ENCODE measurements at places on chromosomes 12 and 14. TPM values are rescaled to one million over a fixed set of nuclear protein-coding genes. Genes with fewer than 3 reads are reported as not detected.

DNA sequence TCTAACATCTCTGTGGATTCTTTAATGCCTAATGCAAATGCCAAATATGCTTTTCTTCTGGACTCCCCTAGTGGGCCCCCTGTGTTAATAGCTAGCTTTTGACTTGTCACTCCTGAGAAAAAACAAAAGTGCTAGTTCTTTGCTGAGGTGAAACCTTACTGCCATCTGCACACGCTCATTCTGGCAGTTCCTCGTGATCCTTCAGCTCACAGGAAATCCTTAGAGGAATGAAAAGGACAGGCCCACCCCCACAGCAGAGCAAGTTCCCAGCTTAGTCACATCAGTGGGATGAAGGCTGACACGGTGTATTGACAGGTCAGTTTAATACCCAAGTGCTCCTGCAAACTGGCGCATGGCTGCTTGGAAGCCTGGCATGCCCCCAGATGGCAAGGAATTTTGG is 165.1 kb upstream of the ATP2B1 start:
- DNase-seq: peak; percentile 19

The PA2G4 gene
- 456 TPM for total RNA-seq

The NINJ2 gene
- total RNA-seq: not detected

GRCh38 chr14:36227344-36227743 is 50.8 kb upstream of the PTCSC3 start:
- no peak for DNase-seq

GRCh38 chr12:82625523-82625922 is 61.2 kb upstream of the TMTC2 start:
- DNase-seq: no peak

DNA sequence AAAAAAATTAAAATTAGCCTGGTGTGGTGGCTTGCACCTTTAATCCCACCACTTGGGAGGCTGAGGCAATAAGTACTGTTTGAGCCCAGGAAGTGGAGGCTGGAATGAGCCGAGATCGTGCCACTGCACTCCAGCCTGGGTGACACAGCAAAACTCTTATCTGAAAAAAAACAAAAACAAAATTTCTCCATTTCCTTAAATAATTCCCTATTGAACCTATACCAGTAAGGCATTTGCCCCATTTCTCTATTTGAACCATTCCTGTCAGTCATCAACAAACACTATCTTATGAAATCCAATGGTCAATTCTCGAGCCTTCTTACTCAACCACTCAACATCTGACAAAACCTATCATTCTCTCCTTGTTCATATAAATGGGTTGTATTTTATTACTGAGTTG is 14.7 kb downstream of the SLC2A14 start:
- DNase-seq: peak; percentile 20

- peak; percentile 13 for DNase-seq
These were observed 12.3 kb downstream of the METTL3 start for GRCh38 chr14:21498540-21499526.

GRCh38 chr12:108403952-108404351 is 64.8 kb upstream of the CMKLR1 start:
- DNase-seq: no peak

The CCDC38 gene
- not detected for total RNA-seq

DNA sequence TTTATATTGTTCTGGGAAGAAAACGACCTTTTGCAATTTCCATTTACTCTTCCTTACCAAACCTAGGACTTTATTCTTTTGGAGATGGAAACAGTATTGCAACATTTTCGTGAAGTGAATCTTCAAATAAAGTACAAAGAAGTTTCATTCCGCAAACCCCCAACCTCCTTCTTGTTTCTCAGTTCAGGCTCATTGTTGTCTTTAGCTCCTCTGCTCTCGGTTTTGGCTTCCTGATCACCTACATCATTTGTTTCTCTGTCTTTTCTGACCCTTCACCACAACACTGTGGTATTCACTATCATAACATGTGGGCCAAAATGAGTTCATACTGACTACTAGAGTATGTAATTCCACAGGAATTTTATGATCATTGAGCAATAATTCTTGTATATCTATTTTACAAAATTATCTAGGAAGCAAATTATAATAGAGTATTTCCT is 266.8 kb downstream of the ADAMTS20 start:
- DNase-seq: peak; percentile 83

The TAS2R50 gene
- 0.34 TPM for total RNA-seq

The CCDC60 gene
- not detected for total RNA-seq

DNA sequence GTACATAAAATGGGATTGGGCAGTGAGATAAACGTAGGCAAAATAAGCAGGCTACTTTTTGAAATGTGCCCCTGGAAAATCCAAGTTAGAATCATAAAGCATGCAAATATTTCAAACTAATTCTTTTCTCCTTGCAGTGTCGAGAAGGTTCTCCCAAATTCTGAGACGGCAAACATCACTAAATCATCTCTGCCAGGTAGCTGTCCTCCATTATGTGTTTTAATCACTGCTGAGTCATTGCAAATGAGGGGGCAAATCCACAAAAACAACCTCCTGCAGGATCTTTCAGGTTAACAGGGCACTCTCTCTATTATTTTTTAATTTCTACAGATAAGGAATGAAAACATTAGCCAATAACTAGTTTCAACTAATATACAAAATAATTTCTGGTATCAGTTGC is 63.2 kb upstream of the RIC8B start:
- DNase-seq: no peak

GRCh38 chr14:96274543-96274942 is 18.5 kb downstream of the BDKRB1 start:
- peak; percentile 41 for DNase-seq

The LRRC43 gene
- total RNA-seq: not detected

The TMEM253 gene
- total RNA-seq: not detected

GRCh38 chr12:57237932-57238853 is 8.7 kb downstream of the SHMT2 start:
- DNase-seq: peak; percentile 64

The JPH4 gene
- not detected for total RNA-seq

GRCh38 chr12:88833641-88834116 is 253.4 kb upstream of the KITLG start:
- no peak for DNase-seq

The TOMM20L gene
- total RNA-seq: not detected

DNA sequence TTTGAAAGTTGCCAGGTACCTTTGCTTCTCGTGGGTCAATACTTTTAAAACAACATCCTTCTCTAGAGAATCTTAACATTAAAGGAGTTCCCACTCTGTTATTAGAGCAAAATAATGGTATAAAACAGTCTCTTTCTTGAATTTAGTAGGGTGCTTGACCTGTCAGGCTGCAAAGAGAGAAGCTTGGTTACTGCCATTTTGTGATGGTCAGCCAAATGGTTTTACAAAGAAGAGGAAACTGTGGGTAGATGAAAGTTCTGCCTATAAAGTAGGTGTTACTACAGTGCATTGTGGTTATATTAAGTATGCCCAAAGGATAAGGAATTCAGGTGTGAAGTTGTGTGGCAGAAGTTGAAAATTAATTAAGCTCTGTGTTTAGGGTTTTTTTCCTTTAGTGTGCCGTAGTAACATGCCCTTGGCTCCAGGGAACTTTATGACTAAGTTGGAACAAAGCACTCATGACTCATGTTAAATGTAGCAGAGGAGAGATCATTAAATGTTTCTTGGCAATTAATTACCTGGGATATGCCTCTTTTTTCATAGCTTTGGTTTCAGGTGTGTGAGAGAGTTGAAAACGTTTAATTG is 354.0 kb upstream of the KITLG start:
- DNase-seq: peak; percentile 45

- DNase-seq: peak; percentile 94
These were observed 18.5 kb downstream of the NCOR2 start for GRCh38 chr12:124548854-124549378.

The DTD2 gene
- total RNA-seq: 39.5 TPM

DNA sequence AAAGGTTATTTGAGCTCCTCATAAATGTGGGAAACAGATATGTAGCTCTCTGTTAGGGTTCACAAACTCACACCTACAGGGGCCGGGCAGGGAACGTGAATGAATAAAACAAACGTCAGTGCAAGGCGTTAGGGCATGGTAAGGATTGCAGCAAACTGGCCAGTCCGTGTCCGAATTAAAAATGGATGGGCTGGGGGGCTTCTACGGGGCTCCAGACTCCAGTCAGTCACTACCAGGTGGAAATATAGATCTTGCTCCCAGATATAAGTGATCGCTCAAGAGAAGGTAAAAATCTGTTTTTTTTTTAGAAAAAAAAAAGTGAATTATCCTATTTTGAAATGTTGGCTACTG is 333.1 kb downstream of the MED13L start:
- DNase-seq: no peak

DNA sequence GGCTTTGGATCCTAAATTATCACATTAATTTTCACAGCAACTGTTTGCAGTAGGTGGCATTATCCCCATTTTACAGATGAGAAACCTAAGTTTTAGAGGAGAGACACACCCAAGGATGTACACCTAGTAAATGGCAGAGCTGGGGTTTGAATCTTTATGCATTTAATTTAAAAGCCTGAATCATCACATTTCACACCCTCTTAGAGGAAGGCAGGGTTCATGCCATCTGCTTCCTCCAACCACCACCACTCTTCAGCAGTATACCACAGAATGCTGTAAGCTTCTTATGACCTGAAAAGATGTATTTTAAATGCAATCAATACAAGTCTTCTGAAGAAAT is 90.3 kb downstream of the CRADD start:
- peak; percentile 15 for DNase-seq

The PRIMA1 gene
- total RNA-seq: 0.06 TPM

GRCh38 chr14:61439779-61440418 is 118.5 kb downstream of the PRKCH start:
- no peak for DNase-seq

DNA sequence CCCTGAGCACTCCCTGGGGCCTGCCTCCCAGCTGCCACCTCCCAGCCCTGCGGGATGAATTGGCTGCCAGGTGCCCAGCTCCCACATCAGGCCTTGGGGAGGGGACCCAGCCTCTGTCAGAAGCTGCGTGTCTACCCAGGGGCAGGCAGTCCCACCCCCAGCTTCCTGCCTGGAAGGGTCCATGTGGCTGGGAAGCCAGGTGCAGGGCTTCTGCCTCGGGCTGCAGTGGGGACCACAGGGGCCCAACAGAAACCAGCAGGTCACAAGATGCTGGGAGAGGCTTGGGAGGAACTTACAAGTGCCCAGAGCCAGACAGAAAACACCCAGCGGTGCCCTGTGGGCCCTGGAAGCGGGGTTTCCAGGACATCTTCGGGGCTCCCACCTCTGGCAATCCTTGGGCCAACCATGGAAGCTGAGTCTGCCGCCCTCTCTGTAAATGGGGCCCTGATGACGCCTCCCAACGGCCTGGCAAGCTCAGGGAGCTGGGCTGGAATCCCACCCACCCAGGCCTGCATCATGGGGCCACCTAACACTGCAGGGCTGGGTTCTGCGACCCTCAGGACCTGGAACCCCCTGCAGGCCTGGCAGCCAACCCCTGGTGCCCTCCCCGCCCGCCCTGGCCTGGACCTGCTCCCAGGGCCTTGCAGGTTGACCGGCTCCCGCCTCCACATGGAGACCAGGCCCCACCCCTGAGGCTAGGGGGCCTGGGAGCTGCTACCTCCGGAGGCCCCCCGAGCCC is 36.6 kb downstream of the CCNK start:
- no peak for DNase-seq

DNA sequence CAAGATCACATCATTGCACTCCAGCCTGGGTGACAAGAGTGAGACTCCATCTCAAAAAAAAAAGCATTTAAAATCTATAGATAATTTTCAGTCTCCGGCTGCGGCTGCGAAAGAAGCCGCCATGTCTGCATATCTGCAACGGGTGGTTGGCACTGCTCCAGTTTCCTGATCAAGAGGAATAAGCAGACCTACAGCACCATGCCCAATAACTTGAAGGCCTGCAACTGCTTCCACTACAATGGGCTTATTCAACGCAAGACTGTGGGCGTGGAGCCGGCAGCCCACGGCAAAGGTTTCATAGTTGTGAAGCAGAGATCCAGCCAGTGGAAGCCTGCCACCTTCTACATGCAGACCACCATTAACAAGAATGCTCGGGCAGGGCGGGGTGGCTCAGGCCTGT is 30.6 kb upstream of the EID3 start:
- DNase-seq: no peak

- DNase-seq: no peak
These were observed 59.0 kb upstream of the RTL1 start for GRCh38 chr14:100962494-100962893.

The A2M gene
- 0.95 TPM for total RNA-seq

- DNase-seq: no peak
These were observed 262.7 kb downstream of the ATP23 start for GRCh38 chr12:58204071-58204470.

The ADCY4 gene
- total RNA-seq: not detected

GRCh38 chr14:71049435-71050133 is 142.3 kb downstream of the PCNX1 start:
- no peak for DNase-seq

DNA sequence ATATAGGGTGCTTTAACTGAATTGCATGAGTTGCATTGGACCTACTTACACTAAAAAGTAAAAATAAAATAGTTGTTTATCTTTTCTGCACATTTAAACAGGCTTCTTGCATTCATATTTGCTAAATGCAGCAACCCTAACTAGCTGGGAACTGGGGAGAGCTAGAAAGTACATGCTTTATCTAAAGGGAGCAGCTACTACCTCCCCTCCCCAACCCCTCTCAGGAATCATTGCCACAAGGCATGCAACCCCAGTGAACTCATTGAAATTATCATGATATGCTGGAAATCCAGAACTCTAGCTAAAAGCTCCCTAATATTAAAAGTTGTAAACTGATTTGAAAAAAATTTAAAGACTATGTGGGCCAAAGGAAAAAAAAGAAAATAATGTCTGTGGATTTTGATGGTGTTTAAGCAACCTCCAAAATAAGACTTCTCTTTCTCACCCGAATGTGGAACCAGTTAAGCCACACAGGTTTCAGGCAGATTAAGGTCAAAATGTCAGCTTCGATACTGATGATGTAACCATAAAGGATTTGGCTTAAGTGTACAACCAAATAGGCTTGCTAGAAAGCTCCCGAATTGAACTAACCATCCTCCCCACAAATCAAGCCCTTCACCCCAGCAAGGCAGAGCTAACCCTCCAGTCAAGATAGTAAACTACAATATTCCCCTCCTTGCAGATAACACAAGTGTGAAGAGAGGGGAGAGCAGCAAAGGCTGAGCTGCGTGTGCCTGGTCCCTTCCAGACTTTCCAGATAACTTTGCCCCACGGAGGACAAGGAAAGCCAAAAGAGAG is 13.8 kb upstream of the POC1B start:
- DNase-seq: no peak

The OTOGL gene
- 1.4 TPM for total RNA-seq

DNA sequence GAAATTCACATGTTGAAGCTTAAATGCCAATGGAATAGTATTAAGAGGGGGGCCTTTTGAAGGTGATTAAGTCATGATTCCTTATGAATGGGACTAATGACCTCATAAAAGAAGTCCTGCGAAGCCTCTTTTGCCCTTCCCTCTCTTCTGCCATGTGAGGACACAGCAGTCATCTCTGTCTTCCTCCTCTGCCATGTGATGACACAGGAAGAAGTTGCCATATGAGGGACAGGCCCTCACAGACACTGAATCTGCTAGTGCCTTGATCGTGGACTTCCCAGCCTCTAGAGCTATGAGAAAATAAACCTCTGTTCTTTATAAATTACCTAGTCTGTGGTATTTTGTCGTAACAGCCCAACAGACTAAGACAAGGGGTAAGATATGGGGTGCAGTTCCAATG is 100.7 kb downstream of the VCPKMT start:
- no peak for DNase-seq

- no peak for DNase-seq
These were observed 2.0 kb downstream of the CCDC198 start for GRCh38 chr14:57491640-57492039.

- no peak for DNase-seq
These were observed 42.1 kb upstream of the FAM222A start for GRCh38 chr12:109671502-109671901.
